ENCODE measurements at places on chromosomes 2 and 18.

DNA sequence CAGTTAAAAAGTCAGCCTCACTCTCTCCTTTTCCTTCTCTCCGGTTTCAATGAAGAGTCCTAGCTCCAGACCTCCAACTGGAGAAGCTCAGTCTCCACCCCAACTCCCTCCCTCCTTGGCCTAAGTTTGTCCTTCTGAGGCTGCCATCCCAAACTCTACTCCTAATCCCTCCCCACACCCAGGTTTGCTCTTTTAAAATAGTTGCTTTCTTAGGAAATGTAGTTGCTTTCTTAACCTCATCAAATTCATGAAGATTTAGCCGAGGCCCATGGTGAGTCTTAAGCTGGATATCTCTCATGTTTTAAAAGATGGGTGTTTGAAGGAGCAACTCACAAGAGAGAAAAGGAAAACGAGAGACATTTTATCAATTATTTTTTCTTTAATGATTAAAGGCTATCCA, 937 bp upstream of the LANCL1 start:
- no peak for DNase-seq

GRCh38 chr2:25089605-25090315, 47.9 kb downstream of the EFR3B start:
- no peak for DNase-seq

GRCh38 chr2:149781263-149781808, 193.8 kb upstream of the MMADHC start:
- DNase-seq, result no peak

DNA sequence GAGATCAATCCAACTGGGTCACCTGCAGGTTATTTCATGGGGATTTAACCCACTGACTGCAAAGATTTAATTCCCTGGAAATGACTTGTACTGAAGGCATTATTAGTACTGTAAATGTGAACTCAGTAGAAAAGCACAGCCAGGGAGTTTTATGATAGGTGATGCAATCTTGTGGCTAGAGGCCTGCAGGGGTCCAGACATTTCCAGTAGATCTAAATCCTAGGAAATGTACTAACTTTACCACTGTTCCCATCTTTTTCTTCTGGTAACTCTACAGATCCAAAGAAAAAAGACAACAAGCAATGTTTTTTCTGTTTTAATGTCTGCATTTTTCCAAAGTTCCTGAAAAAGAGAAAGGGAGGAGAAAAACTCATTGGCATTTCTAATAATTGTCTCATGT, 500.1 kb downstream of the ARHGAP15 start:
- DNase-seq, result no peak

- no peak for DNase-seq
Measured at GRCh38 chr2:119461811-119462210, 30.2 kb downstream of the TMEM37 start.

- DNase-seq, result no peak
Measured at GRCh38 chr2:141317986-141318385, 812.8 kb downstream of the LRP1B start.

- DNase-seq, result peak; percentile 64
Measured at GRCh38 chr2:231482806-231483391, 18.6 kb upstream of the NCL start.
